HS-27A (cell line): ENCODE measurements at places on chromosomes 16 and 17.

DNA sequence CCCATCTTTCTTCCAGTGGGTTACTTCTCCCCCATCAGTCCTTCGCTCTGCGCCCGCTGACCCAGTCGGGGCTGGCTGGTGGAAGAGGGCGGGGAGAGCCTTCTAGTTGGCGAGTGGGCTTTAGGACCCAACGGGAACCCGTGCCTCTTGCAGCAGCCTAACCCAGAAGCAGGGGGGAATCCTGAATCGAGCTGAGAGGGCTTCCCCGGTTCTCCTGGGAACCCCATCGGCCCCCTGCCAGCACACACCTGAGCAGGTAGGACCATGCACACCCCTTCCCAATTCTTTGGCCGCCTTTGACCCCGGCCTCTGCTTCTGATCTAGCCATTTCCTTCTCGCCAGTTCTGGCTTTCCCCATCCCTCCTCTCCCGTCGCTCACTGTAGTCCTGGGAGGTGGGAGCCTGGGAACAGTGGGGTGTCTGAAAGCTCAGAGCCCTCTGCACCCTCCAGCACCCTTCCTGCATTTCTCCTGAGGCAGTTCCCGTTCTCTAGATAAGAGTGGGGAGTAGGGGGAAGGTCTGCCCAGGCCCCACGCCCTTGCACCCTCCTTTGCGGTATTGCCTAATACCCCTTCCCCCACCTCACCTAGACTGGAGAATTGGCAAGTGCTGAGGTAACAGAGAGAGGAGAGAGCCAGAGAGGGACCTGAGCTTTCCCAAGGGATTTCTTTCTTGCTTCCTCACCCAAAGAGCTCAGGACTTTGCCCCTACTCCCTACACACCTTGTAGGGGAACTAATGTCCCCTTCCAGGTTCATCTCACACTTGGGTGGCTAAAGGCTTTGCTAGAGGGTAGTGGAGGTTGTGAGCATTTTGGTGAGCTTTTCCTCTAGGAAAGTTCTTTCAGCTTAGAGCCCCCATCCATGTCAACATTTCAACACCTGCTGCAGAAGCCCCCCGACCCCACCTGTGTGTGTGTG lies at the start of gene RARA:
TSS of gene RARA (plus strand) at position 150 of the 918 bp plus-strand sequence. CDS start 22,039 bp downstream, outside the sequence.
- DNase-seq = no peak

DNA sequence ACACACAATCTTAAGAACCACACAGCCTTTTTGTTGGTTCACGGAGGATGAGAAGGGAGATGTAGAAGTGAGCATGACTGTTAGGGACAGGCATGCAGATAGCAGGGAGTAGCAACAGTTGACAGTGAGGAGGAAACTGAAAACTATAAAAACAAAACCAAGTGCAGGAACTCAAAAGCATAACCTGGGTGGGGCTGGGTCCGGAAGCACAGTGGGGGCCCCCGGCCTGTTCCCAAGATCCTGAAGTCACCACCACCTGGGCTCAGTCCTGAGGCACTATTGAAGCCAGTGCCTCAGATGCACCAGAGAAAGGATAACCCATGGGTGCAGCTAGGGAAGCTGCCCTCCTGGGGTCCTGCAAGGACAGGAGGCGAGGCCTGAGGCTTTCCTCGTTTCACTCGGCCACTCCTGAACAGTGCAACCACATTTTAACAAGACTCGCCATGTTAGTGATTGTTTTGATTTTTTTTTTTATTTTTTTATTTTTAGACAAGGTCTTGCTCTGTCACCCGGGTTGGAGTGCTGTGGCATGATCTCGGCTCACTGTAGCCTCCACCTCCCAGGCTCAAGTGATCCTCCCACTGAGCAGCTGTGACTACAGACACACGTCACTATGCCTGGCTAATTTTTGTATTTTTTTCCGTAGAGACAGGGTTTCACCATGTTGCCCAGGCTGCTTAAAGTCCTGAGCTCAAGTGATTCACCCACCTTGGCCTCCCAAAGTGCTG lies 27.7 kb upstream of the CBX4 start:
- no peak for DNase-seq

GRCh38 chr16:75287708-75288107 lies 36.3 kb upstream of the BCAR1 start:
- DNase-seq = no peak

- no peak for DNase-seq
Observed at GRCh38 chr17:60817192-60817591, 139.5 kb downstream of the BCAS3 start.

- no peak for DNase-seq
Observed at GRCh38 chr17:61306003-61306402, 93.6 kb upstream of the TBX2 start.

- no peak for DNase-seq
Observed at GRCh38 chr16:70465999-70466804, 11.8 kb downstream of the FCSK start.

GRCh38 chr17:43665084-43665936 lies 3.6 kb upstream of the MEOX1 start:
- no peak for DNase-seq
